ENCODE measurements at places on chromosomes 1 and 21.
A peak's percentile ranks its signal among the peaks of the same experiment; 100 is the strongest.

DNA sequence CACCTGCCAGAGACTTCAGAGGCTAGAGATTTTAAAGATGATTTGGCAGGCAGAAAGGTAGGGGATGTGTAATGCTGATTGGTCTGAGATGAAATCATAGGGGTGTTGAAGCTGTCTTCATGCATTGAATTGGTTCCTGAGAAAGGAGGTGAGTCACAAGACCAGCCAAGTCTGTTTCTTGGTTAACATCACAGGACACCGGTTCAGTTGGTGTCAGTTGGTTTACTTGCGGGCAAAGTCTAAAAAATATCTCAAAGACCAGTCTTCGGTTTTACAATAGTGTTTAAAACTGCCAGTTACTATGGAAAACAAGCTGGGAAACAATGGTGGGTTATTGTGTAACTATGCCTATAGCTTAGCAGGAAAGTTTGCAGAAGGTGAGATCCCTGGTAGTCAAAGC, 305.9 kb downstream of the BARHL2 start:
- no peak for DNase-seq

- no peak for DNase-seq
Measured at GRCh38 chr1:79660129-79660528, 653.6 kb upstream of the ADGRL4 start.

DNA sequence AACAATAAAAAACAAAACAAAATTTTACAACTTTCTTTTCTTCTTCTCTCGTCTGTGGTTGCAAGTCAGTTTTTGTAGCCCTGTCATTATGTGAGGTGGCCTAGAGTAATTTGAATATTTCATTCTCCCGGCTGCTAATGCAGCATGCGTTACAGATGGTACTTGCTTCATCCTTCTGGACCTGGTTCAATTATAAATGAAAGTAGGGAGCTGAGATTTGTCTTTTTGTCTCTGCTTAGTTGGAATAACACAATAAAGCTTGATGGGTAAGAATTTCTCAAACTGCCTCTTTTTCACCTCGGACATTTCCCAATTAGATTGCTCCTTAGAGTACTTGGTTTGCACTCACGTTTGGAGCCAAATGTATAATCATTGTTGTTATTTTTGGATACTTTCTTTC, 201.6 kb downstream of the PBX1 start:
- no peak for DNase-seq

DNA sequence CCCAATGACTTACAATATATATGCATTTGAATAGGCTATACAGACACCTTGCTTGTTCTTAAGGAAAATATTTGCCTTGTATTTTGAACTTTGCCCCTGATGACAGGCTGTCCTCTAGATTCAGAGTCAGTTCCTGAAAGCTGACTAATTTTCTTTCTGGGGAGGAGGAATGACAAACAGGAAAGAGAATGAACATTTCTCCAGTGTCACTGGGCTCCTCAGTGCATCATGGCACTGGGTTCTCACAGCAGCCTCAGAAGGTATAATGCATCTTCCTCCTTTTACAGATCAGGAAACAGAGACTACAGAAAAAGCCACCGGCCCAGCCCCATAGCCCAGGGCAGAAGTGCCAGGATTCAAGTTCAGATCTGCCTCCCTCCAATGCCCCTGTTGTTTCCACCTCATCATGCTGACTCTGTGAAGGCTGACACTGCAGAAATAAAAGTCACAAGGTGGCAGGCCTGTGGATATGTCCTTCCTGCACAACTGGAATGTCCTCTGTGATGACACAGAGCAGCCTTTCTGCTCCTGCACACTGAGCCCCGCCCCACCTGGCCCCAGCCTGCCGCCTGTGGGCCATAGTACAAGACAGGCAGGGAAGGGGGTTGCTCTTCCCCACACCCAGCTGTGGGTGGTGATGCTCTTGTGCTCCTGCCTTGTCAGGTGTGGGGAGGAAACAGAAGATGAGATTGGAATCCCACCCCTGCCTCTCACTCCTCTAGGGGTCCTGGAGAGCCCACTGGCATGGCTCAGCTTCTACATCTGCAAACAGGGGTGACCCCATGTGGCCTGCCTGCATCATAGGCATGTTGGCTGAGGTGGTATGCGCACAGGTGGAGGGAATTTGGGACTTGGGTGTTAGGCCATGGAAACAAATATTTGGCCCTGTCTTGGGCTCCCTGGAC, 6.4 kb downstream of the TTC22 start:
- no peak for DNase-seq

DNA sequence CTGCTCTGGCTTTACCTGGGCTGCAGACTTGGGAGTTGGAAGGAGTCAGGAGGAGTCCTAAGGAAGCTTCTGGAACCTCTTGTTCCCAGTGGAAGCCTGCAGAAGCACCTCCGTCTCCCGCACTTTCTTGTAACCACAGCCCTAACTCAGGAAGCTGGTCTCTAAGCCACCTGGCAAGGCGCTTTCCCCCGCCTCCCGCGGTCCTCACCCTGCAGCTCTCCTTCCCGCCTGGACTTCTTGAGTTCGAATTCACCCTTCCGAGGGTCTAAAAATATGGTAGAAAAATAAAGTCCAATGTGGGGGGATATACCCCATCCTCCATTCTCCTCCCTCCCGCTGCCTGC, 15.1 kb downstream of the PAX7 start:
- DNase-seq, result no peak

GRCh38 chr1:187051618-187052232, 223.0 kb downstream of the PLA2G4A start:
- peak; percentile 28 for DNase-seq

DNA sequence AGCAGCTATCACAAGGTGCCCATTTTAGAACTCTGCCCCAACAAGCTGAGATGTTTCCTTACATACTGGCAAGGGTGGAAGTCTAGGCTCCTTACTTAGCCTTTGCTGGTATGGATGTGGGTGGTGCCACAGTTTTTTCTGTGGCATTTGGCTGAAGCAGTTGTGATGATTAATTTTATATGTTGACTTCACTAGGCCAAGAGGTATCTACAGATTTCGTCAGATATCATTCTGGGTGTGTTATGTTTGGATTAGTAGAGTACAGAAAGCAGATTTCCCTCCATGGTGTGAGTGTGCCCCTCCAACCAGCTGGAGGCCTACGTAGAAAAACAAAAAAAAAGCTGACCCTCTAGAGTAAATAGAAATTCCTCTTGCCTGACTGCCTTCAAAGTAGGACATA, 317.0 kb downstream of the BARHL2 start:
- no peak for DNase-seq

DNA sequence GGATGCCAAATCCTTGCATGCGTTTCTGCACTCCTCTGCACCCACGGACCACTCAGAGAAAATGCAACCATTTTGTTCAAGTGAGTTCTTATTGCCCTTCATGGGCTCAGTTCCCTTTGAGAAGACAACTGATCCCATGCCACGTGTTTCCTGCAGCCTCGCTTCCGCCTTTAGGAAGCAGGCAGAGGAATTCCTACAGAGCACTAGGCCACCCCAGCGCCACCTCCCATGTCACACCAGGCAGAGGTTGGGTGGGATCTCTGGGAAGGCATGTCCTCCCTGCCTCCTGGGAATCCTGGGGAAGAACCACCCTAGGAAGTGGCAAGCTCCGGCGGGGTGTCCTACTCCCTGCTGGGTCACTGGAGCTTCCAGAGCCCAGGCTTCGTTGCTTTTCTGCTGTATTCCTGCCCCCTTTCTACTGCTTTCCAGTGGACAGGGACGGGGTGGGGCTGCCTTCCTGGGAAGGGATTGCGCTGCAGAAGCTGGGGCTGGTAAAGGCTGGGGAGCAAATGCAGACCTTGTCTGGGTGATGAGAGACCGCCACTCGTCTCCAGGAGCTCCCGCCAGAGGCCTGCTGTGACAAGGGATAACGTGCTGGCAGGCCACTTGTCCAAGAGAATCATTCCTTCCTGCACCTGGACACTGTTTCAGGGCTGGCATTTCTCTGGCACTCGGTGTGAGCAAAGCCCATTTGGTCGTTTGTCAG, 478.2 kb upstream of the VAMP3 start:
- no peak for DNase-seq

- DNase-seq, result no peak
Measured at GRCh38 chr1:175801979-175802378, 58.6 kb upstream of the TNR start.

GRCh38 chr21:38424305-38425019, 73.8 kb downstream of the ERG start:
- DNase-seq, result peak; percentile 96

- DNase-seq, result no peak
Measured at GRCh38 chr1:228515200-228515834, 28.1 kb downstream of the RNF187 start.

- DNase-seq, result no peak
Measured at GRCh38 chr1:21634806-21635535, 34.2 kb downstream of the RAP1GAP start.

DNA sequence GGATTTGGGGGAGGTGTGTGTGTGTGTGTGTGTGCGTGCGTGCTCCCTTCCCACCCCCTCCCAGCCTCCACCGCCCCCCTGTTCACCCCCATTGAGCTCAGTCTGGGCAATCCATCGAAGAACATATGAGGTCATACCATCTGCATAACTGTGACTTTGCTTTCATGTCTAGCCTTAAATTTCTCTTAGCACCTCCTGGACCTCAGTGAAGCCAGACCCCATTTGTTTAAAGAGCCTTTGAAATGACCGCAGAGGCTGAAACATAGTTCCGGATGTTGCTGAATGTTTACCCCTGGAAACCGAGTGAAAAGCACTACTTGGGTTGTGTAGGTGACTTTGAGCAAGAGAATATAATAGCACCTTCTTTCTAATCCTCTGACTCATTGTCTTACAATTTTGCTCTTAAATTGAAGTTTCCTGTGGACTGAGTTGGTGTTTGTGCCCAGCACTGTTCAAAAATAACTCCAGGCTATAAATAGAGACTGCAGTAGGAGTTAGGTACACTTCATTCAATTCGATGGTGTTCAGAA, 75.4 kb downstream of the UBE4B start:
- no peak for DNase-seq

GRCh38 chr1:242147096-242147976, 148.4 kb upstream of the MAP1LC3C start:
- DNase-seq, result no peak

GRCh38 chr1:244583358-244583982, 69.5 kb upstream of the DESI2 start:
- DNase-seq, result no peak

DNA sequence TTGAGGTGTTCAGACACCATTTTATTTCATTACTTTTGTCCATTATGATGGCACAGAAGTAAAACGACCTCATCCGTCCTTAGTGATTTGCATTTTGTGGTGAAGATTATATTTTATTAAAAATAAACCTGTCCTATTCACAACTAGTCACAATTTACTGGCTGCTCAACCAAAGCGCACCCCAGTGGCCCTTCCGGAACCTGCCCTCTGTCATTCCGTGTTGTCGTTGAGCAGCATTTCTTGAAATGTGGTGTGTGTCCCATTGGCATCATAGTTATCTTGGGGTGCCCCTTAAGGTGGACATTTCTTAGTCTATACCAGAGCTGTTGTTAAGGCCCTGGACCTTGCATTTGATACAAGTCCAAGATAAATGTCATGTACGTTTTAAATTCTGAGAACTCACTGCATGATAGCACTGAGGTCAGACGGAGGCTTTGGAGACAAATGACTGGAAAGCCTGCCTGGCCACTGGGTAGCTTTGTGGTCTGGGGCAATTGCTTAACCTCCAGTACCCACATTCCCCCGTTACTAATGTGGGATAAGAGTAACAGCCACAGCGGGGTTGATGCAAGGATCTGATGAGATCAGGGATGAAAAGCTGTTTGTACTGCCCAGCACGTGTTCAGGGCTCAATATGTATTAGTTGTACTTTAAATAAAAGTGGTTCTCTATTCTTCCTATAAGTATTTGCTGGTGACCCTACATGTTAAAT, 36.2 kb downstream of the BACH1 start:
- DNase-seq, result no peak

DNA sequence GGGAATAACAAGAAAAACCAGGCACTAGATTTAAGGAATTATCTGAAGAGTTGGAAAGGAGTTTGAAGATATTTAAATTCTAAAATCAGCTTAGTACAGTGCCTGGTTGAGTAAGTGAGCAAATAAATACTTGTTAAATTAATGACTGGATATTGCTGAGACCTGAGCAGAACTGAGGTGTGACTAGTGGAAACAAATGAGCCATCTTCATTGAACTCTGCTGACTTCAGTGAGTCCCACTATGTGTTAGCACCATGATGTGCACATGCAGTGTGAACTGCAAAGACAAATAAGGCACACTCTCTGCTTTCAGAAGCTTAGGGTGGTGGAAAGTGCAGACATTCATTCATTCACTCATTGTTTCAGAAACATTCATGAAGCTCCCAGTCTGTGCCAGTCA, 48.7 kb downstream of the ELAPOR1 start:
- DNase-seq, result no peak

GRCh38 chr1:219220945-219221344, 47.3 kb downstream of the LYPLAL1 start:
- DNase-seq, result no peak

GRCh38 chr1:82185084-82185483, 384.4 kb downstream of the ADGRL2 start:
- no peak for DNase-seq

GRCh38 chr1:918353-918752, 5.4 kb upstream of the SAMD11 start:
- no peak for DNase-seq

GRCh38 chr21:35506352-35506751, 457.2 kb upstream of the RUNX1 start:
- no peak for DNase-seq

DNA sequence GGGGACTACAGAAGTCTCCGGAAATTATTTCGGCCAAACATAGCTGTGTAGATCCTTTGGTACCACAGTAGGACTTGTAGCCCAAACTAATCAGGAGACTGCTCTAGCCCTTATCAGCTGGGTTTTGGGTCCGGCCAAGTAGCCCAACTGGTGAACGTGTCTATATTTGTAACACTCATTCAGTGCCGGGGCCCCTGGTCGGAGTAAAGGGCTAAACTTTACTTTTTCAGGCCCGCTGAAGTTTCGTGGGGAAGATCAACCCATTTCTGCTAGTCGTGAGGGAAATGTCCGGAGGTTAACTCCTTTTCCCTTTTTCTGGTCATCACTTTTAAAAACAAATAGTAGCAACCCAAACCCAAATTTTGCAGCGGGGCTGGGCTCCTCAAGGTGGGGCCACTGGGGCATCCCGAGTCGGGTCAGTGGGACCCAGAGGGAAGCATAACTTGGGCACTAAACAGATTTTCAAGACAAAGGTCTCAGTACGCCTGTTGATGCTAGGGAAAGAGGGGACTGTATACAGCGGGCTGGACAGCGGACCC, 1.7 kb downstream of the LHX9 start:
- DNase-seq, result no peak

DNA sequence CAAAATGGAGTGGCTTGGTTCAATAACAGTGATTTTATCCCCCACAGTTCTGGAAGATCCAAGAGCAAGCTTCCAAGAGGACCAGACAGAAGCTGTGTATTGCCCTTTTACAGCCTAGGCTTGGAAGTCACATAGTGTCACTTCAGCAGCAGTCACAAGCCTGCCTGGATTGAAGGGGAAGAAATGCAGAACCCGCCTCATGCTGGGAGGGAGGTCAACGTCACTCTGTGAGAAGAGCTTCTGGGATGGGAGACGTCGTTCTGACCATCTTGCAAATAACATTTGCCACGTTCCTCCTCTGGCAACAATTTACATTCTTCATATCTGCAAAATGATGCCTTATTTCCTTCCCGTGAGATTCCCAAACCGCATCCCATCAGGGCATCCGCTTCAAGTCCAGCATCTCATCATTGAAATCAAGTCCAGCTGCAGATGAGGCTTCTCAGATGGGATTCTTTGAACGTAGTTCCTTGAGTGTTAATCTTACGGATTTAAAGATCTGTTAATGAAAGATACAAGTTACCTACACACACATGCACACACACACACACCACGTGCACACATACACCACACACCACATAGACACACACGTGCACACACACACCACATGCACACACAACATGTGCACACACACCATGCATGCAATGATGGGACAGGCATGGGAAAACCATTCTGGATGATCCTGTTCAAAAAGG, 23.9 kb upstream of the KIF1B start:
- no peak for DNase-seq
